ENCODE measurements at places on chromosomes 3 and 15.

DNA sequence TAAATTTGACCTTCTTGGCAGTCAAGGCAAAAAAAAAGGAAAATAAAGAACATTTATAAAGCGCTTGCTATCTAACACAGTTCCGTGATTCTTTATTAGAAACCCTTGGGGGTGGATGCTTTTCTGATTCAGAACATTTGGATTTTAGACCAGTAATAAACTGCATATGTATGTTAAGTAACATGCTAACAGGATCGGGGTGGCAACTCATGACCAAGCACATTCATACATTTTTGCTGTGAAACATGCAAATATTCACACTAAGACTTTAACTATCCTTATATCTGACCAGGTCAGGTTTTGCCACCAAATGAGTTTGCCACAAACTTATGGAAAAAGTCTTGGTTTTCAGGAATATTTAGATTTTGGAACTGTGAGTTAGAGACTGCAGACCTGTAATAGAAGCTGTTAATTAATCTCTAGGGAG lies 30.4 kb upstream of the KLF13 start:
- DNase-seq: no peak

DNA sequence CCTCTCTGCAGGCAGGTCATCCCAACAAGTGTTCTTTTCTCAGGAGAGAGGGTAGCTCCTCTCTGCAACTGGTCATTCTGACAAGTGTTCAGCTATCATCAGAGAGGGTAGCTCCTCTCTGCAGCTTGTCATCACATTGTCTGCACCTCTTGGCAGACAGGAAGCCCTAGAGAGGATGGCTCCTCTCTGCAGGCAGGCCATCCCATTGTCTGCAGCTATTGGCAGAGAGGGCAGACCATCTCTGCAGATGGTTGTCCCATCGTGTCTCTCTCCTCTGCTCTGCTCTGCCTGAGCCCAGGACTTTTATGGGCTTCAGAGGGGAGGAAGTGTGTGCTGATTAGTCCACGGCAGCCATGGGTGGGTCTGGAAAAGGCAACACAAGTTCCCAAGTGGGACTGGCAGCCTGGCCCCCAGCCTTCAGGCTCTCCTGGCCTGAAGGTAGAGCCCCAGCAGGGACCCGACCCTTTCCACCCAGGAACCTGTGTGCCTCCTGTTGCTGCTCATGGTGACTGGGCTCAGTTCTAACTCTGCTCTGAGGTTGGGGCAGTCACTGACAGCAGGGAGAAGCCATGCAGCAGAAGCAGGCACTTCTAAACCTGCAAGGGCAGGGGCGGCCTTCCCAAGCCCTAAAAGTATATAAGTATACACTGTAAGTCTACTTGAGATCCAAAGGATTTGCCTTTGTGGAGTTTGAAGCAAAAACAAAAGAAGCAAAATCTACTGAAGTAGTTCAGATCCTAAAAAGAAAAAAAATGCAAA lies 637.9 kb downstream of the PLOD2 start:
- DNase-seq: no peak

- DNase-seq: no peak
These were observed 241.9 kb downstream of the MEIS2 start for GRCh38 chr15:36858423-36858822.

GRCh38 chr3:167481164-167481563 lies 7.3 kb upstream of the SERPINI2 start:
- DNase-seq: no peak

- no peak for DNase-seq
These were observed 217.7 kb downstream of the CDIN1 start for GRCh38 chr15:36797128-36797527.

GRCh38 chr15:69090197-69090948 lies 70.1 kb upstream of the GLCE start:
- DNase-seq: no peak

DNA sequence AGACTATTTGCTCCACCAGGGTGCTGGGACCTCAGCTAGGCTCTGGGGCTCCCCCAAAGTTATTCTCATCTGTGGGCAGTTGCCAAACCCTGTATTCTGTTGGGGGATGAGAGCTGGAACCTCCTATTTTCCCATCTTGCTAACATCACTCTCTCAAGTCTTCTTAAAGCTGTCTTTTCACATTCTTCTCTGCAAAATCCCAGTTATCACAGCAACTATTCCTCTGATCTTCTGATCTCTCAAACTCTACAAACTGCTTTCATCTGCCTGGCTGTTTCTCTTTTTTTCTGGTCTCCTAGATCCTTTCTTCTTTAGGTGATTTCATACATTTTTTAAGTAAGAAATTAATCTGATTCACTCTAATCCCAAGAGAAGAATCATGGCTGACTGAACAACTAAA lies 10.7 kb upstream of the ADAMTSL3 start:
- no peak for DNase-seq

DNA sequence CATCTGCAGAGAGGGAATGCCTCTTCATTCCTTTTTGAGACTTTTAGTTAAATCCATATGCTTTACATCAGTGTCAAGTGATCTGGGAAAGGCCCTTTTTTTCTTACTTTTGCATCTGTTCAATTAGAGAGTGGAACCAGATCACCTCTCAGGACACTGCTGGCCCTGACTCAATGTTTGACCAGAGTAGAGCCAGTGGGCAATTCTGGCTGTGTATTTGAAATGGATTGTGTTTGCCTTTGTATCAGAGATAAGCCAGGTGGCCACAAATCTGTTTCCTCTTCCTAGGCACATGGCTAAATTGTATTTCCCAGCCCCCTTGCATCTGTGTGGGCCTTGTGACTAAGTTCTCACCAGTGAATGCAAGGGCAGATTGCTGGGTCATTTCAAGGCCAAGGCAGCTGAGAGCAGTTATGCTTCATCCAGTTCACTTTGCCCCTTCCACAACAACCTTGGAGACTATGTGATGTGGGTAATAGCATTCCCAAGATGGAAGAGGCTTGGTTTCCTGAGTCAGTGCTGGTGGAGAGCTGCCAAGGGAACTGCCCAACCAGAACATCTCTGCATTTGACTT lies 75.6 kb upstream of the CACNA2D3 start:
- DNase-seq: peak; percentile 40

Data from thyroid gland (tissue), 4 donors.